ENCODE measurements at places on chromosomes 2 and 18.

- no peak for DNase-seq
Observed at GRCh38 chr2:164725542-164725941, 104.3 kb upstream of the GRB14 start.

DNA sequence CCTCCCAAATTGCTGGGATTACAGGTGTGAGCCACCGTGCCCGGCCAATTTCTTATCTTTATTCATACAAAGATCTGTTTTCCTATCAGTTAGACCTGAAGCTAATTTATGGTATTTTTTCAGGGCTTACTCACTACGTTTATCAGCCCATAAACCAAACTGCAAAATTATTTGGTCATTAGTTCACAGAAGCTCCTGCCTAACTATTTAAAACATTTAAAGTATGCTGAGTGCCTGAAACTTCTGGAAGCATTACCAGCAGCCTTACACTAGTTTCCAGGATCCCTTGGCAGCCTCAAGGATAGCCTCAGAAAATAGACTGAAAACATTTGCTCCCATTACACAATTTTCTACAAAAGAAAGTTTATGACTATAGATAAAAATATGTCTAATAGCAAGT lies 68.8 kb downstream of the GALNT13 start:
- no peak for DNase-seq

DNA sequence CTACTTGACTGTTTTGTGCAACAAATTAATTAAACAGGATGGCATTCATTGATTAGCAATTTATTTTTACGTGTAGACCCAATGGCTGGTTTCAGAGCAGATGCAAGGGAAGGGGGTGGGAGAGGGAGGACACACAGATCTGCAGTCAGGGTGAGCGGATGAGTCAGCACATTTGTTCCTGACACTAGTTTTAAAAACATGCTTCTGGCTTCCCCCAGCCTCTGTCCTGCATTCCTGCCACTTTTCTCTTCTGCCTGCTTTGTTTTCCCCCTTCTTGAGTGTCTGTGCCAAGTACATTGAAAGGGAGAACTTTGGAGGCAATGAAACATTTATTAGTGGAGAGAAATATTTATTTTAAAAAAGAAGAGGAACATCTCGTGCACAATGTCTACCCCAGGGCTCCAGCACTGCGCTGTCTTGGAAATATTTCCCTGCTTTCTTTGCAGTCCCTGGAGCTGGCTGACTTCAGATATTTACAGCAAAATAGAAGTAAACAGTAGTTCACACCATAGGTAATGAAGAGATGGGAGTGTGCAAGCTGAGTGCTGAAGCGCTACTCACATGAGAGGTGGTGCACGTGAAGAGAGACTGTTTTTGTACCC lies 52.2 kb downstream of the NRP2 start:
- DNase-seq = no peak

GRCh38 chr18:46716827-46717226 lies 40.0 kb downstream of the ST8SIA5 start:
- no peak for DNase-seq

- DNase-seq = no peak
Observed at GRCh38 chr2:158668001-158668765, 126.9 kb upstream of the DAPL1 start.
